ENCODE measurements at places on chromosomes 11 and 22.
A peak's percentile ranks its signal among the peaks of the same experiment; 100 is the strongest.

DNA sequence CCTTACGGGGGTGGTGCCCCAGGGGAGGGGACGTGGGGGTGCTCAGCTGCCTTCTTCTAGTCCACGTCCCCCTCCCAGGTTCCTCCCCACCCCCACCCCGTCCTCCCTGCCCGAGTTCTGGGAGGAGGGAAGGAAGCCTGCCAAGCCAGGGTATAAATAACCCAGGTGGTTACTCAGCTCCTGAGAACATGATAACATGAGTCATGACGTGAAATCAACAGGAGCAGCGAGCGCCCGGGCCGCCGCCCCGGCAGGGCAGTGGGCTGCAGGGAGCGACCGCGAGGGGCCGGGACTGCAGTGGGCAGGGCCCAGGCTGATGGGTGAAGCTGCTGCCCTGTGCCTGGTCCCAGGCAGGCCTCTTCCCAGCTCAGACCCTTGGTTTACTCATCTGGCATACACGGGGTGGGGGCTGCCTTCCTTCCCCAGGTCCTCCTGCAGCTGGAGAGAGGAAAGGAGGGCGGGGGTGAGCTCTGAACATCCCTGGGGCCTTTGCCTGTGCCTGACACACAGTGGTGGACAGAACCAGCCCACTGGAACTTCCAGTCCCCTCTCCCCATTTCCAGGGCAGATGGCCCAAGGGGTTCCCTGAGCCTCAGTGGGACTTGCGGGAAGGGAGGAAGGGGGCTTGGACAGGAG lies 8.8 kb upstream of the PDGFB start:
- peak; percentile 74 for DNase-seq

DNA sequence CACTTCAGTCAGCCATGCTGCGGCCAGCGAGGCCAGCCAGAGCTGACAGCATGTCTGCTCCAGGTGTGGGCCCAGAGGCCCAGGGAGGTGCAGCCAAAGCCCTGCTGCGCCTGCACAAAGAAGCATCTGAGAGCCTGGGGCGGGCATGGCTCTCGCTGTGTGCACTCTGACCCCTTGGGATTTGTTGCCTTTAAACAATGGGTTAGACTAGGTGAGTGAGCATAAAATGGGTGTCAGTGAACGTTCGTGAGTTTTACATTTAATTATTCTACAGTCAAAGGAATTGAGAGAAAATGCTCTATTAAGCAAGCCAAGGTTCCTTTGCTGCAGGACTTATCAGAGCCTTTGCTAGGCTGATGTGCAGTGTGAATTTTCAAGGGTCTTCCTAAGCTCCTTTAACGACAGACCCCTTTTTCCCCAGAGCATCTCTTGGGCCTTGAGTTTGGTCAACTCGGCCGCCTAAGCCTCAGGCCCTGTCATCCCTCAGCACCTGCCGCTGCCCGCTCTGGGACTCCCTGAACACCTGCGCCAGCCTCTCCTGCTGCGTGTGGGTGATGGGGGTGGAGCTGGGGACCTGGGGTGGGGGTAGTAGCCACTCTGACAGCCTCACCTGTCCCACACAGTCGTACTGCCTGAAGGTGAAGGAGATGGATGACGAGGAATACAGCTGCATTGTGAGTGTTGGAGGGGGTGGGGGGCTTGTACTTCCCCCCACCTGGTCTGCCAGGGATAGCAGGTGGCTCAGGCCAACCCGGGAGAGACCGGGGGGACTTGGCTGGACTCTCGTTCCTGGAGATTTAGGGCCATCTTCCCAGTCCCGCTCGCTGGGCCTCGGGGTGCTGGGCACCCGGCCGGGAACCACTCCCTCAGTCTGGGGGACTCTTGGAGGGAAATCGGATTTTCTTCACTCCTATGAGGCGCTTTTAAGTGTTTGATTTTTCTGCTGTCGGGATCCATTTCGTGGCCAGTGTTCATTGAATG lies 10.5 kb downstream of the SLC16A8 start:
- no peak for DNase-seq

- no peak for DNase-seq
Observed at GRCh38 chr11:102994105-102994504, 38.6 kb upstream of the MMP13 start.

- DNase-seq: no peak
Observed at GRCh38 chr11:3088806-3089205, 31.6 kb upstream of the CARS1 start.

- no peak for DNase-seq
Observed at GRCh38 chr11:2190657-2191471, 19.2 kb upstream of the TH start.

DNA sequence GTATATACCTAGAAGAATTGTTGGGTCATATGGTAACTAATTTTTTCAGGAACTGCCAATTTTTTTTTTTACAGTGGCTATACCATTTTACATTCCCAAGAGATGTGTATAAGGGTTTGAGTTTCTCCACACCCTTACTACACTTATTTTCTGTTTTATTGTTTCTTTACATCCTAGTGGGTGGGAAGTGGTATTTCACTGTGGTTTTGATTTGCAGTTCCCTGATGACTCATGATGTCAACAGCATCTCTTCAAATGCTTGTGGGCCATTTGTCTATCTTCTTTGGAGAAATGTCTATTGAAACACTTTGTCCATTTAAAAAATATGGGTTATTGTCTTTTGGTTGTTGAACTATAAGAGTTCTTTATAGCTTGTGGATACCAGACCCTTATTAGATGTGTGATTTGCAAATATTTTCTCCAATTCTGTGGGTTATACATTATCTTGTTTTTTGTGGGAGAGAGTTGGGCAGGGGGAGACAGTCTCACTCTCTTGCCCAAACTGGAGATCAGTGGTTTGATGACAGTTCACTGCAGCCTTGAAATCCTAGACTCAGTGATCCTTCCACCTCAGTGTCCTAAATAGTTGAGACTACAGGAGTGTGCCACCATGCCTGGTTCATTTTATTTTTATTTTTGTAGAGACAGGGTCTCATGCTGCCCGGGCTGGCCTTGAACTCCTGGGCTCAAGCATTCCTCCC lies 30.3 kb upstream of the PISD start:
- DNase-seq: no peak

GRCh38 chr11:62061356-62062222 lies 62.2 kb upstream of the INCENP start:
- no peak for DNase-seq

DNA sequence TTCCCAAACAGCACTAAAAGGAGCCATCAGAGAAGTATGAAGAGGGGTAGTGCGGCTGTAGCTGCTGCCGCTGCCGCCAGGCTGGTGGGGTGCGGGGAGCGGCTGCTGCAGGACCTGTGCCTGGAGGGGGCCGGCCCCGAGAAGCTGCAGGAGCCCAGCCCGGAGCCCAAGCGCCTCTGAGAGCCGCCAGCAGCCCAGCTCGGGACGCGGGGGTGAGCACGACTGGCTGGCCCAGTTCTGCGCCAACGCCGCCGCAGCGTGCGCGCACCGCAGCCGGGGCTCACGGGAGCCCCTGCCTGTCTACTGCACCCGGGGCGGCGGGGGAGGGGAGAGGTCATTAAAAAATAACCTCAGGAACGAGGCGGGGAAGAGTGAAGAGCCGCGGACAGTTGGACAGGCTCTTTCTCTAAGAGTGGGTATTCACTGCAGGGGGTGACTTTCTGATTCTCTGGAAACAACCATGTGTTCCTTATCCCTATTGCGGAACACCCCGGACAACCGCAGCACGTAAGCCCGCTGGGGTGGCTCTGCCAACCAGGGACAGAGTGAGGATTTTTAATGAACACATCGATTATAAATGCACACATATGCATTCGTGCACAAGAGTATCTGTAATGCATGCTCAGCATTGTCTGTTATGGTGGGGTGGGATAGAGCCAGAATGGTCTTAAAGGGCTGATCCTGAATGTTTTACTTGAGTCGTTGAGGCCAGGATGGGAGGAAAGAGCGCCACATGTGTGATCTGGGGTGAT lies 453 bp downstream of the GAS2 start:
- DNase-seq: peak; percentile 53

- no peak for DNase-seq
Observed at GRCh38 chr11:67648796-67649613, 1.5 kb downstream of the ACY3 start.

- no peak for DNase-seq
Observed at GRCh38 chr11:6545917-6546605, 49.0 kb downstream of the DNHD1 start.

DNA sequence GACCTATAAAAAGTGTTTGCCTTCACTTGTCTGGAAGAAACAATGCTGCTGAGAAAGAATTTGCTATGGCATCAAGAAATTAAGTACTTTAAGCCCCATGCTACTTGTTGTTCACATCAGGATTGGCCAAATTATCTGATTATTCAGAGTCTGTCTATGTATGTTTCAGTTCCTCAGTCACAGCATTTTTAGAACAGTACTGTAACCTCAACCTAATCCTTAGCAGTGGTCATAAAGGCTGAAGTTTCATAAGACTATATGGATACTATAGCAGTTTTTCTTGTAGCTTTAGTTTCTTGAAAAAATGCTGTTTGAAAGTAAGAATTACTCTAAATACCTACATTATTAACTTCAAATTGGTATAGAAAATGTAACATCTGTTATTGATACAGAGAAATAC lies 153.9 kb downstream of the INSC start:
- no peak for DNase-seq

DNA sequence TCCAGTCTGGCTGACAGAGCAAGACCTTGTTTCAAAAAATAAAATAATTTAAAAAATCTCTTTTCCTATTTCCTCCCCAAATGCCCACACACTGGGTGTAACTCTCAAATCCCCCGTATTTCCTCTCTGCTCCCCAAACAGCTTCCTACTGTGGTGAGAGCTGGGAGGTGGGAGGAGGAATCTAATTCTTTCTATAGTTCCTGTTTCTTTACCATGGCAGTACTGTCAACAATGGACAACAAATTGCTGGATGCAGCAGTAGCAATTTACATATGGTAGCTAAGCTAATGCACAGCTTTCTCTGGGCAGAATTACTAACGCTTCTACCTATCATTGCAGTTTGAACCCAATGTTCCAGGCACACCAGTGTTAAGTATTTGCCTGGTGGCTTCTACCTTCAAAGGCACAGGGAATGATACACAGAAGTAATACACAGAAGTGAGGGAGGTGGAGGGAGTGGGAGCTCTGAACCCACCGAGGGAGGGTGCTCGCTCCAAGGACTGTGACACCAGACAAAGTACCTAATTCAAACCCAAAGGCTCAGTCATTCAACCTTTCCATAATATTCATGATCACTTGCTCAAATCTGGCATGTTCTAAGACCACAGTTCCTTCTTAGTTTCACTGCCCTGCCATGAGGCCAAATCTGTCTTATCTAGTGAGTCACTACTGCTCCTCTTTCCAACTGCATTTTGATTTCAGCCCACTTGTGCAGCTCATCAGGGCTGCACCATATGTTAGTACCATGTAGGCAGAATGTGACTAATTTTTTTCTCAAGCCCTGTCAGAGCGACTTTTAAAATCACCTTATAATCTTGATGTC lies 37.9 kb downstream of the CELF1 start:
- DNase-seq: peak; percentile 64
